ENCODE measurements at places on chromosomes 16 and 17.

DNA sequence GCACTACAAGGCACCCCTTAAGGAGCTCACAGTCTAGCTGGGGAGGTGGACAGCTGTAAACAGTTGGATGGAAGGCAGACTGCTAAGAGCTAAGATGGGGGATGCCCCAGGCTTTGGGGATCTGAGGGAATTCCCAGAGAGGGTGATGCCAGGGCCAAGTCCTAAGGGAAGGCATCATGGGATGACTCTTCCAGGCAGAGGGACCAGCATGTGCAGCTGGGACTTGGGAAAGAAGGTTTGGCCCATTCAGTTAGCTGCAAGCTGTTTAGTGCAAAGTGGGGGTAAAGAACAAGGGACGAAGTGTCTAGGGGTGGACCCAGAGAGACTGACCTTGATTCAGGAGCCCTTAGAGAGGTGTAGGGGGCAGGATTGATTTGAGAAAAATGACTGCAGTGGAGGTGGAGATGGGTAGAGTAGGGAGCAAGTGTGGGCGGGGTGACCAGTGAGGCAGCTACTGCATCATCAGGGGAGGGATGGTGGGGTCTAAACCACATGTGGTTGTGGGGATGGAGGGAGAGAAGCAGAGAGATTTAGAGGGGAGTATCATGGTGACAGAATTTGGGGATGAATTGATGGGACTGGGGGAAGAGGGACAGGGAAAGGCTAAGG lies 27.1 kb upstream of the PHF12 start:
- no peak for DNase-seq

DNA sequence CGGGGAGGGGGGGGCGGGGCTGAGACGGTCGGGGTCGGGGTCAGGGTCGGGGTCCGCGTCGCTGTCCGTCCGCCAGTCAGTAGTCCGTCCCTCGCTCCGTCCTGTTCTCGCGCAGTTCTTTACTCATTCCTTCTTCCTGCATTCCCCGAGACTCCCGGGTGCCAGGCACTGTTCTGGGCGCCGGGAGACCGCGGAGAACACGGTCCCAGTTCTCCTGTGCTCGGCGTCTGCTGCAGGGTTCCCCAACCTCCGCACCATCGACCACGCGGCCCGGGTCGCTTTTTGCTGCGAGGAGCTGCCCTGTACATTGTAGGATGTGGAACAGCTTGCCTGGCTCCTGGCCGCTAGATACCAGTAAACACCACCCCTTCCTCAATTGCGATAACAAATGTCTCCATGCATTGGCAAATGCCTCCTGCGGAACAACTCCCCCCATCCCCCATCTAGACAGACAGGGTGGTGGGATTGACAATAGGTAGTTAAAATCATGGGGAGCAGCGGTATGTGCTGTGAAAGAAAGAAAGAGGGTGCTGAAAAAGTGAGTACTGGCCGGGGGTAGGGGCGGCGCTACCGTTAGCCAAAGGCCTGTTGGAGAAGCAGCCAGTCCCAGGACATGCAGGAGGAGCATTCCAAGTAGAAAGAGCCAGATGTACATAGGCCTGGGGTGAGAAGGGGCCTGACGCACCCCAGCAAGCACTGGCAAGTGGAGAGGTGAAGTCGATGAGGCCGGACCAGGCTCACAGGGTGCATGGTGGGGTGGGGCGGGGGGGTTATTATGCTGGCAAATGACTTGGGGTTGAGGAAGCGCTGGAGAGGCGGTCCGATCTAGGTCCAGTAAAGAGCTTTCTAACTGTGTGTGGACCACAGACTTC lies 631 bp downstream of the TRAF7 start:
- DNase-seq: no peak

GRCh38 chr17:53919356-53919755 lies 96.6 kb downstream of the KIF2B start:
- DNase-seq: no peak

GRCh38 chr16:8572063-8572918 lies 18.0 kb downstream of the TMEM114 start:
- DNase-seq: no peak

DNA sequence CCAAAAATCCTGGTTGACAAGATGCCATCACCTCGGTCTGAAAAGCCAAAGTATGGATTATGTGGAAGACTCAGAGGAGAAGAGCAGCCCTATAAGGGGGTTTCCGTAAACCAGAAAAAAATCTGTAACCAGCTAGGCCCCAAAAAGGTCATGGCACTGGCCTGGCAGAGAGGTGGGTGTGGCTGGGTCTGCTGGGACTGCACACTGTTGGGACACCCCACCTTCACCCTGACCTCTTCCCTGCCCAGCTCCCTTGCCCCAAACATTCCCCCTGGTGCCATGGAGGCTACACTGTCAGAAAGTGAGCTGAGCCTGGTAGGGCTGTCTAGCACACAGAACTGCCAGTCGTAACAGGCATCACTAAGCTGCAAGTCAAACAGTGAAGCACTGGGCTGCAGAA lies 6.5 kb downstream of the SLC47A2 start:
- DNase-seq: no peak

- DNase-seq: no peak
Observed at GRCh38 chr16:57477531-57478202, 8.6 kb downstream of the DOK4 start.

DNA sequence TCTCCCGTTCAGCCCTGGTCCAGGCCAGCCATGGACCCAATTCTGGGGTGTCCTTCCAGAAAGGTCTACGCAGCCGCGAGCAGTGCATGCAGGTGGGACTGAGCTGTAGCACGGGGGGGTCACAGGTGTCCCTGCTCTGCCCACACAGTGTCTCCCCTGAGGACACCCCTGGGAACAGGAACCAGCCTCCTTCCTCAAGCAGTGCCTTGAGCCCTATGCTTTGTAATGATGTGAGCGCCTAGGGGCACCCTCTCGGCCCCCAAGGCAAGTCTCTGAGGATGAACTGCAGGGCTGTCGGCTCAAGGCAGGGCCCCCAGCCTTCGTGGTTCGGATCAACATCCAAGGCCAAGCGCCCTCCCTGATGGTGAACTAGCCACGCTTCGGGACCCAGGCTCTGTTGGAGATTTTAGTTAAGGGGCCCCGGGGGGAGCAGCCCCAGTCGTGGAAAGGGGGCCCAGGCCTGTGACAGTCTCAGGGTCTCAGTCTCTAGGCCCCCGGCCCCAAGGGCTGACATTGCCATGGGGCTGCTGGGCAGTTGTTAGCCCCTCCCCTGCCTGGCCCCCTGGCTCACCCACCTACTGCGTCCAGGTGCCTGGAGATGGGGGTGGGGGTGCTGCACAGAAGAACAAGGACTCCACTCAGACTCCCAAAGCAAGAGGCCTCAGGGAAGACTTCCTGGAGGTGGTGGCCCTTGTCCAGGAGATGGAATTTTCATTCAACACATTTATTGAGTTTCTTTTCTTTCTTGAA lies 2.3 kb downstream of the IL17C start:
- DNase-seq: no peak

GRCh38 chr17:50047488-50048126 lies 8.3 kb upstream of the ITGA3 start:
- no peak for DNase-seq

DNA sequence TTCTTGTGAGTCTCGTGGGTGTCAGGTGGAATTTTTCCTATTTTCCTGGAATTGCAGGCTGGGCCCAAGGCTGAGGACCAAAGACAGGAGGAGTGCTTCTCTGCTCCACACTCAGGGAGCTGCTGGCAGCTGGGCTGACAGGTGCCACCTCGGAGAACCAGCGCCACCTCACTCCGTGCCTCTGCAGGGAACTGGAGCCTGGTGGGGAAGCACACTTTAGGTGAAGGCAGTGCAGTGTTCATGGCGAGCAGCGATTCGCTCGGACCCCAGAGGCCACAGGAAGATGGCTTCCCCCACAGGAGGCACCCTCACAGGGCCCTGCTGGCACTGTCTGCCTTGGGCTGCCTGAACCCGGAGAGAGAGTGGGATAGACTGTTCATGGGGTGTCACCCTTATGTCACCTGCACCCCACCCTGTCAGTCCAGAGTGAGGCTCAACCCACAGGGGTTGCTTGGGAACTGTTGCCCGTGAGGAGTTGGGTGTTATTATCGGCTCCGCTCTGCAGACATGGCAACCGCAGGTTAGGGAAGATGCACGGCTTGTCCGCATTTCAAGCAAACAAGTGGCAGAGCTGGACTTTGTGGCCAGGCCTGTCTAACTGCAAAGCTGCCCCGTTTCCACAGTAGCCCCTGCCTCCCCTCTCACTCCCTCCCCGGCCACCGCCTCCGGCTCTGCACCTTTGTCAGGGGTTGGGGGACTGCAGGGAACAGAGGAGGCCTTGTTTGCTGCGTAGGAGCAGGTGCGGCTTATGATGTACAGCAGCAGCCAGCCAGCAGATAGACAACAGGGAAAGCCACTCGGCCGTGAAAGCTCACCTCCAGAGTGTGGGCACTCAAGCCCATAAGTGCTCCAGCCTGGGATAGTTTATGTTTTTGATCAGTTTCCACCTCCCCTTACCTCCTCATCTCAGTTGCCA lies 15.5 kb downstream of the TBC1D24 start:
- no peak for DNase-seq

DNA sequence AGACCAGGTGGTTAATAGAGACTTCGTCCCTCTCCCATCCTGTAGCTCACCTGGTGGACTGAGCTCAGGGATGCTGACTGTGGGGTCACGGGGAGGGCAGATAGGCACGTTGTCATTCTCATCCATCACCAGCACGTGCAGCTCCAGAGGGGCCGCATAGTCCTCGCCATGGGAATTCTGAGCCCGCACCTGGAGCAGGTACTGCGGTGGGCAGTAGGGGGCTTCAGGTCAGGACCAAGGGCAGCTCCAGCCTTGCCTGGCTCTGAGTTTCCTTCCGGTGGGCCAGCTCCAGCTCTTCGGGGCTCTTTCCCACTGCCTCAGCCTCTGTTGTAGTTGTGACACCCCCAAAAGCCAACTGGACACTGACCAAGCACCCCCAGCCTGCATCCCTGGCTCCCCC lies 5.6 kb downstream of the CDH16 start:
- no peak for DNase-seq

- no peak for DNase-seq
Observed at GRCh38 chr17:43405861-43406260, 7.1 kb downstream of the ARL4D start.

GRCh38 chr17:74430385-74430705 lies 1.5 kb upstream of the GPRC5C start:
- no peak for DNase-seq

DNA sequence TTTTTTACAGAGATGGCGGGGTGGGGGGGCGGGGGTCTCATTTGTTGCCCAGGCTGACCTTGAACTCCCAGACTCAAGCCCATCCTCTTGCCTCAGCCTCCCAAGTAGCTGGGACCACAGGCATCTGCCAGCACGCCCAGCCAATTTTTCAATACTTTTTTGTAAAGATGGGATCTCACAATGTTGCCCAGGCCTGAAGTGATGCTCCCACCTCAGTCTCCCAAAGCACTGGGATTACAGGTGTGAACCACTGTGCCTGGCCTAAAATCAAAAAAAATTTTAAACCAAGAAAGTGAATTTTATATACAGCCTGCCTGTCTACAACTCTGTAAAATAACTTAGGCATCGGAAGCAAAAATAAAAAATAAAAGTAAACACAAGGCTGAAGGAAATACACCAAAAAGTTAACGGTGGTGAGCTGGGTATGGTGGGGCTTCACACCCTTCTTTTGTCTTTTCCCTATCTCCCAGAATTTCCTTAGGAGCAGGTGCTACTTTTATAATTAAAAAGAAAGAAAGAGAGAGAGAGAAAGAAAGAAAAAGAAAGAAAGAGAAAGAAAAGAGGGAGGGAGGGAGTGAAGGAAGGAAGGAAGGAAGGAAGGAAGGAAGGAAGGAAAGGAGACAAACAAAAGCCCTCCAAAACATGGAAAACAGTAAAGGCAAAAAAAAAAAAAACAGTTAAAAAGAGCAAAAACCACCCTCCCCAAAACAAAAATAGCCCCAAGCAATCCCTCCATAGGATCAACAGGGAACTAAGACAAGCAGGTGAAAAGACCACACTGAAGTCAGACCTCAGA lies 51.4 kb downstream of the TBC1D16 start:
- DNase-seq: no peak

DNA sequence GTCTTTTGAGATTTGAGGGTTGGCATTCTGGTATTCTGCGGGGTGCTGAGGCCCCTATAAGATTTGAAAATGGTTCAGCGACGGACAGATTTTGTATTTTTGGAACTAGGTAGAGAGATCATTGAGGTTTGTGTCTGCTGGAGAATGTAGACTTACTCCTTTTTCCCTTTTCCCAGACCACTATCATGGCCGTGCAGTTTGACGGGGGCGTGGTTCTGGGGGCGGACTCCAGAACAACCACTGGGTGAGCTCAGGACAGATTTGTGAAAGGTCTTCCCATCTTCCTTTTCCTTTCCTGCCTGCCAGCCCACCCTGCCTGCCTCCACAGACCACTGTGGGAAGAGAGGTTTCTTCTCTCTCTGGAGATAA lies 572 bp downstream of the PSMB6 start:
- DNase-seq: no peak

GRCh38 chr17:14169901-14170300 lies 66.8 kb downstream of the CDRT15 start:
- no peak for DNase-seq

- DNase-seq: no peak
Observed at GRCh38 chr17:74521701-74522201, 9.5 kb downstream of the CD300LB start.

DNA sequence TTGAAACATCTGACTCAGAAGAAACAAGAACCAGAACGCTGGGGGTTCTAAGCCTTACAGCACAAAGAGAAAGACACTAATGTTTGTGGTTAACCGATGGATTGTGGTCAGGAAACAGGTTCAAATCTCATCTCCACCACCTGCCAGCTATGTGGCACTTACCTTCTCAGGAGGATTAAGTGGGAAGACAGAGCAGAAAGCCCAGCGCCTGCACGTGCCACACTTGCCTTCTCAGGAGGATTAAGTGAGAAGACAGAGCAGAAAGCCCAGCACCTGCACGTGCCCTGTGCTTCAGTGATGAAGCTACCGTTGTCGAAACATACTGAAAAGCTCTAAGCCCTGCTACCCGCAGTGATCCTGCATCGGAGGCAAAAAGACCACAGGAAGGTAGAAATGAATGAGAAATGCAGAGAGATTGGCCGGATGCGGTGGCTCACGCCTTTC lies 90.6 kb downstream of the NXN start:
- no peak for DNase-seq

DNA sequence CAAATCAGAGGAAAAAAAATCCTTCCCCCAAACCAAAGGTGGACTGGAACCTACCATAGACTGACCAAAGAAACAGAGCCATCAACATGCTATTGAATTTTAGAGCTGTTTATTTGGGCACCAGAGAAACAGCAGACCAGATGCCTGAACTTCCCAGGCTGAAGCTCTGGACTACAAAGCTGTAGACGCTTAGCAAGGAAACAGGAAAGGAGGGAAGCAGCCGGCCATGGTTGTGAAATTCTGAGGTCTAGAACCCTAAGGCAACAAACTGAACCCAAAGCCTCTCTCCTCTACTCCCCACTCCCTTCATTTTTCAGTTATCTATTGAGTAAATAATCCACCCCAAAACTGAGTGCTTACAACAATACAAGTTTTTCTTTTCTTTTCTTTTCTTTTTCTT lies 45.4 kb upstream of the MEIOC start:
- no peak for DNase-seq

DNA sequence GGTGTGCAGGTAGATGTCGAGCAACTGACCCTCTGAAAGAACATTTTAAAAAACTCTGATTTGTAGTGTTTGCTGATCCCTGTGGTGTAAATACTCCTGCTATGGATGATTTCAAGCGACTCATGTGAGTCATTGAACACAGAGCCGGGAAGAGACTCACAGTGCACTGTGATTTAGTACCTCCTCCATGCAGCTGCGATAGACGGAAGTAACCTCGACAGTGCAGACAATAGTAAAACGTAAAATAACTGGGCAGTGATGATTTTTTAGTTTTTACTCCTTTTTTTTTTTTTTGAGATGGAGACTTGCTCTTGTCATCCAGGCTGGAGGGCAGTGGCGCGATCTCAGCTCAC lies 8.7 kb downstream of the TBX21 start:
- no peak for DNase-seq
